ENCODE measurements at places on chromosomes 12 and 14. TPM values are rescaled to one million over a fixed set of nuclear protein-coding genes. Genes with fewer than 3 reads are reported as not detected.

RCOR1 gene
- 13.0 TPM for total RNA-seq

SDSL gene
- total RNA-seq, result 7.8 TPM

ZC2HC1C gene
- total RNA-seq, result 0.93 TPM

ARL1 gene
- 58.0 TPM for total RNA-seq

RESF1 gene
- 190 TPM for total RNA-seq

AICDA gene
- not detected for total RNA-seq

ATP6V1D gene
- 106 TPM for total RNA-seq

REP15 gene
- 2.0 TPM for total RNA-seq

ADSS1 gene
- total RNA-seq, result 4.7 TPM

LRRC10 gene
- total RNA-seq, result not detected

Measured in glomerular endothelial cell (primary cell).